ENCODE measurements at places on chromosomes 7 and 10. TPM values are rescaled to one million over a fixed set of nuclear protein-coding genes. Genes with fewer than 3 reads are reported as not detected.

GRCh38 chr7:1676550-1677078 lies 6.5 kb downstream of the ELFN1 start:
- no peaks in the 10 kb centered on the region for H3K4me1 ChIP-seq
- DNase-seq = no peak
- H3K27ac ChIP-seq = no peak overlapping the region
- H3K4me3 ChIP-seq = no peak overlapping the region
- H3K27me3 ChIP-seq = peaks cover 3% of the 10 kb centered on the region

DNA sequence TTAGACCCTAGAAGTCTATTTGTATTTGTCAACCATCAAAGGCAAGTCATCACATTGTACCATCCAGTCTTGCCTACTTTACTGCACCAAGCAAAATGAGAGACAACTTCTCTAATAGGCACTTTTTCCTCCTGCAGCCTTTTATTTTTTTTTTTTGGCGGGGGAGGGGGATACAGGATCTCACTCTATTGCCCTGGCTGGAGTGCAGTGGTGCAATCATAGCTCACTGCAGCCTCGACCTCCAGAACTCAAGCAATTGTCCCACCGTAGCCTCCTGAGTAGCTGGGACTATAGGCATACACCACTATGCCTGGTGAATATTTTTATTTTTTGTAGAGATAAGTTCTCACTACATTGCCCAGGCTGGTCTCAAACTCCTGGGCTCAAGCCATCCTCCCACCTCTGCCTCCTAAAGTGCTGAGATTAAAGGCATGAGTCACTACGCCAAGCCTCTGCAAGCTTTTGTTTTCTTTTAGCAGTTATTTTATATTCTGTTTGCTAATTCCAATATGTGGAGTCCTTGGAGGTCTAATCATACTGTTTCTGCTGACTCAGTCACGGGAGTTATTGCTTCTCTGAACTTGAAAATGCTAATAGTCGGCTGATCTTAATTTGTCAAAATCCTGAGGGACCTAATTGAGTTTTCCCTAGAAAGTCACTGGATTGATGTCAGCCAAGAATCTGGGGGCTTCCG lies 14.2 kb downstream of the KPNA7 start:
- no peaks in the 10 kb centered on the region for H3K36me3 ChIP-seq
- DNase-seq = no peak
- H3K27me3 ChIP-seq = no peaks in the 10 kb centered on the region

DNA sequence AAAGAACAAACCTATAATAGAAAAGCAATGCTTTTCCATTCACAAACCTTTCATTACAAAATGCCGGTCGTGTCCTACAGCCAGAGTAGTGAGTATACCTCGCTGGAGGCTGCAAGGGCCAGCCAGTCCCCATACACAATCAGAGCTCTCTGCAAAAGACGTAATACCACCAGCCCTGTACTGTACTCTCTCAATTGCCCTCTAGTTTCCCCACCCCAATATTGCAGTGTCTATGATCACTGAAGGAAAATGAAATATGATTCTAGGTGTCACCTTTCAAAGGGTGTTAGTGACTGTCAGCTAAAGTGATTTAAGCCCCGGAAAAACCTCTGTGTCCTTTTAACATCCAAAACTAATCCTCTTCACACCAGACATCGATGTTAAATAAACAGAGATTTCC lies 24.8 kb downstream of the PLXNA4 start:
- peaks cover 6% of the 10 kb centered on the region for H3K27me3 ChIP-seq
- peaks cover 9% of the 10 kb centered on the region for H3K4me1 ChIP-seq
- peaks cover 33% of the 10 kb centered on the region for H3K36me3 ChIP-seq
- H3K4me3 ChIP-seq = no peak overlapping the region
- DNase-seq = no peak

Gene ITPRID1
- not detected for total RNA-seq

DNA sequence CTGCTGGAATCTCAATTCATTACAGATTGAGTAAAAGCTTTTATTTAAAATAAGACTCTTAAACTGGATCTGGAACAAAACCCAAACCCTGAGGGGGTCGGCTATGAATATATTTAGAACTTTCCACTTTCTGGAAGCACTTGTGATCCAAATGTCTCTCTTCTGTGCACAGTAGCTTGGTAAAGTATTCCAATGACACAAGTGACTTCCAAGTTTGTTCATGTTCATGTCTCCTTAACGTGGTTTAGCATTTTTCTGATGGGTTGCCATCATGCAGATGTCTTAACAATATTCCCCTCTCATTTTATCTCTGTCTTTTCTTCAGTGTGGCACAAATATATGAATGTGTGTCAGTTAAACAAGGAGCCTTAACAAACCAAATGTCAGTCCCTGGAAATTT lies 191.9 kb upstream of the SORCS1 start:
- H3K27ac ChIP-seq = no peak overlapping the region
- H3K27me3 ChIP-seq = no peaks in the 10 kb centered on the region
- no peaks in the 10 kb centered on the region for H3K36me3 ChIP-seq

- no peak for DNase-seq
- H3K27me3 ChIP-seq = no peaks in the 10 kb centered on the region
- no peaks in the 10 kb centered on the region for H3K4me1 ChIP-seq
- H3K27ac ChIP-seq = no peak overlapping the region
- H3K4me3 ChIP-seq = no peak overlapping the region
Observed at GRCh38 chr7:69683002-69683401, 84.7 kb downstream of the AUTS2 start.

DNA sequence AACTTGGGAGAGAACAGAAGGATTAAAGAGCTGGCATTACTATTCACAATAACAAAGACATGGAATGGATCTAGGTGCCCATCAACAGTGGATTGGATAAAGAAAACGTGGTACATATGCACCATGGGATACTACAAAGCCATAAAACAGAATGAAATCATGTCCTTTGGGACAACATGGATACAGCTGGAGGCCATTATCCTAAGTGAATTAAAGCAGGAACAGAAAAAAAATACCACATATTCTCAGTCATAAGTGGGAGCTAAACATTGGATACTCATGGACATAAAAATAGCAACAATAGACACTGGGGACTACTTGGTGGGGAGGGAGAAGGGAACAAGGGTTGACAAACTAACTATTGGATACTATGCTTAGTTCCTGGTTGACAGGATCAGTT lies 133.2 kb upstream of the ITGB1 start:
- peaks cover 9% of the 10 kb centered on the region for H3K36me3 ChIP-seq
- DNase-seq = no peak
- H3K27me3 ChIP-seq = no peaks in the 10 kb centered on the region
- H3K4me3 ChIP-seq = no peak overlapping the region

DNA sequence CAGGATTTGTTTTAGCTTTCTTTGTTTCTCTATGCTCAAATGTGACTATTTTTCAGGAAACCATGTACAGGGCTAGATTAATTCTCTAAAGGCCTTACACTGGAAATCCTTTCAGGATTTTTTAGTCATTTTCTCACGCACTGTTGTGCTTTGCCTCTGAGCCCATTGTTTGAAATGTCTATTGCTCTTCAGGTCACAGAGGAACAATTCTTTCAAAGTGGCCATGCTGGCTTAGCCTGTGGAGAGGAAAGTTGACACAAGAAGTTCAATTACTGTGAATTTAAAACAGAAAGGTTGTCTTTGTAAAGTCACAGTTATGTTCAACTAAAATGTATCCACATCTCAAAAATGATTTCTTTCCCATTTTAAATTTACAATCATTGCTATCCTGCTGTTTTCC lies 1071.7 kb upstream of the POT1 start:
- no peak overlapping the region for H3K27ac ChIP-seq
- H3K4me3 ChIP-seq = no peak overlapping the region
- no peak for DNase-seq
- no peaks in the 10 kb centered on the region for H3K4me1 ChIP-seq

DNA sequence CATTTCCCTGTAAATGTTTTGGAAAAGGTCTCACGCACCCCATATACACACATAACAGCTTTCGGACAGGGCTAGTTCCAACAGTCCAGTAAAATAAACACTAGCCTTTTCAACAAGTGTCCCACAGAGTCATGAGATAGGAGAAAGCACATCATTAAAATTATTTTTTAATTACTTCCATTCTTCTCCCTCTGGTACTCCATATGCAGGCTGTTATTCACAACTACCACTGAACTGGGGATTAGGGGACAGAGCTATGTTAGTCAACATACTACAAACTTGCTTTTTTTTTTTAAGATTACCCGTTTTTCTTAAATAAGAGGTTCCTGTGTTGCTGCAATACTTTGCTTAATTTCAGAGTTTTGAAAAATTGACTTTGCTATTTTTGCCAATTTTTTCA lies 576.6 kb upstream of the KCND2 start:
- no peaks in the 10 kb centered on the region for H3K4me1 ChIP-seq
- no peaks in the 10 kb centered on the region for H3K36me3 ChIP-seq
- no peak overlapping the region for H3K4me3 ChIP-seq
- H3K27ac ChIP-seq = no peak overlapping the region
- H3K27me3 ChIP-seq = no peaks in the 10 kb centered on the region

- no peak overlapping the region for H3K27ac ChIP-seq
- no peaks in the 10 kb centered on the region for H3K4me1 ChIP-seq
Observed at GRCh38 chr7:89334797-89335196, 539.3 kb upstream of the TEX47 start.

- peaks cover 18% of the 10 kb centered on the region for H3K27me3 ChIP-seq
- H3K4me1 ChIP-seq = no peaks in the 10 kb centered on the region
- DNase-seq = no peak
- H3K4me3 ChIP-seq = no peak overlapping the region
- no peaks in the 10 kb centered on the region for H3K36me3 ChIP-seq
- no peak overlapping the region for H3K27ac ChIP-seq
Observed at GRCh38 chr7:106047818-106048705, 64.0 kb downstream of the SYPL1 start.

Gene CHPF2
- total RNA-seq = 46.4 TPM
